ENCODE measurements at places on chromosomes 13 and 19.

DNA sequence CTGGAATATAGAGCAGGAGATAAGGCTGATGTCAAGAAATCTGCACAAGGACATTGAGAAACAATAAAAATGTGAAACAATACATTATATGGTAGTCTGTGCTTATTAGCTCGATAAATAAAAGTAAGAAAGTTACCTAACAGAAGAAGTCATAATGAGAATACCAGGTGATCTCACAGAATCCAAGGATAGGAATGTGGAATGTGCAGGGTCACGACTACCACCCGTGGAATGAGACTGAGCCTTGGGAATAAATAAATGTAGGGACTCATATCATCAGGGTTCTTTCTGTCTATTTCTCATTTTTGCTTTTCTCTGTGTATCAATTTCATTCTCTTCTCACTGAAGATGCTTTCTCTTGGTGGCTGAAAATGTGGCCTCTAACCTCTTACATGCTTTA, 26.0 kb upstream of the KBTBD7 start:
- no peak for DNase-seq

DNA sequence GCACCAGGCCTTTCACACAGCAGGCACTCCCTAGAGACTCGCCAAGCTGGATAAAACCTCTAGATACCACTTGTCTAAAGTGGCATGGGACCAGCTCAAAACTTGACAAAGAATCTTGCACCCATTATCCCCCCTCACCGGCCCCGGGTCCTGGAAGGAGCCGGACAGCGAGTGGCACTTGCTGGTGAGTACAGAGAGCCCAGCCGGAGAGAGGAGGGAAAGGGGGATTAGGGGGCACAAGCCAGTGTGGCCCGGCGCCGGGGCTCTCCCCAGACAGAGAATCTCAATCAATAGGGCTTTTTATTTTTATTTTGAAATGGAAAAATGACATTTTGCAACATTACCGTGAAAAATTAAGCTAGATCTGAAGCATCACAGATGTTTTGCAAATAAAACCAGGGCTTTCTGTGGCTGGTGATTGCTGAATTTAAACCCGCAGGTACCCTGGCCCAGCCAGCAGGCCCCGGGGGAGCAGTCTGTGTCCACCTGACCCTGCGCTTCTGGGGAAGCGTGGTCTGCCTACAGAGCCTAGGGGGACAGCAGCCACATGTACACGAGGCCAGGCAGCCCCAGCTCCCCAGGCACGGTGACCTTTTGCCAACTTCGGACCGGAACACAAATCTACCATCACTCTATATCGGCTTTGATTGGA, 10.0 kb upstream of the VSTM2B start:
- DNase-seq, result no peak

DNA sequence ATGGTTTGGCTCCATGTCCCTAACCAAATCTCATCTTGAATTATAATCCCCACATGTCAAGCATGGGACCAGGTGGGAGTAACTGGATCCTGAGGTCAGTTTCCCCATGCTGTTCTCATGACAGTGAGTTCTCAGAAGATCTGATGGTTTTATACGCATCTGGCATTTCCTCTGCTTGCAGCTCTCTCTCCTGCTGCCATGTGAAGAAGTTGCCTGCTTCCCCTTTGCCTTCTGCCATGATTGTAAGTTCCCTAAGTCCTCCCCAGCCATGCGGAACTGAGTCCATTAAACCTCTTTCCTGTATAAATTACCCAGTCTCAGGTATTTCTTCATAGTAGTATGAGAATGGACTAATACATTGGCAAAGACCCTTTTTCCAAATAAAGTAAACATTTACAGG, 96.8 kb downstream of the TSHZ3 start:
- no peak for DNase-seq

DNA sequence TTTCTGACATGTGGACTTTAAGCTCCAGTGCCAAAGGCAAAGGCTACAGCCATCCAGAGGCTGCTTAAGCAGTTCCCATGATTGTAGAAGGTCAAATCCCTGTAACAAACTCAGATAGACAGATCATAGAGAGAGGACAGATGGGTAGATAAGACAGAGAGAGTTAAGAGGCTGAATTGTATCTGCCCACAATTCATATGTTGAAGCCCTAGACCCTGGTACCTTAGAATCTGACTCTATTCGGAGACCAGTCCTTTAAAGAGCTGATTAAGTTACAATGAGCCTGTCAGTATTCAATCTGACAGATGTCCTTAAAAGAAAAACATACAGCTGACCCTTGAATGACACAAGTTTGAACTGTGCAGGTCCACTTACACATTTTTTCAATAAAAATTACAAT, 115.2 kb downstream of the RAP2A start:
- DNase-seq, result no peak

- no peak for DNase-seq
These were observed 80.7 kb upstream of the SLITRK5 start for GRCh38 chr13:87590518-87590917.

DNA sequence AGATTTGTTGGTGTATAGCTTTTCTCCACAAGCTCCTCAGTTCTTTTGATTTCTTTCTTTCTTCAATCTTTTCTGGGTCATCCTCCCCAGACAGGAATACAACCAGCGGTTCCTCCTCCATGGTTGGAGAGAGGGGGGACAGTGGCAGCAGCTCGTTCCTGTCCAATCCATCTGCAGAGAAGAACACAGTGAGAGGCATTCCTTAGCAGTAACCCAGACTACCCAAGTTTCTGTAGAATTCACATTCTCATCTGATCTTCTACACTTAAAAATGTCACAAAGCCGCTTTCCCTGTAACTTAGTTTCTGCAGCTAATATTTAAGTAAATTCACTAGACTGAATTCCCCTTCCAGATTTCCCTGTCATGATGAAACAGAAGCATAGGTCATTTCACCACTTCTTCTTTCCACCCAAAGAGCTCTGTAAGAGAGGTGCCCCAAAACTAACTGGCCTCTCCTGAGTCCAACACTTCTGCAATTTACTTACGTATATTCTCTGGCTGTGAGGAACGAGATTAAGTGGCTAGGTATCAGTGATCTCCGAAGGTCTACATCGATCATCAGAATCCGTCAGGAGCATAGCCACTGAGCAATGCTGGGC, 171.9 kb downstream of the TBC1D4 start:
- no peak for DNase-seq

DNA sequence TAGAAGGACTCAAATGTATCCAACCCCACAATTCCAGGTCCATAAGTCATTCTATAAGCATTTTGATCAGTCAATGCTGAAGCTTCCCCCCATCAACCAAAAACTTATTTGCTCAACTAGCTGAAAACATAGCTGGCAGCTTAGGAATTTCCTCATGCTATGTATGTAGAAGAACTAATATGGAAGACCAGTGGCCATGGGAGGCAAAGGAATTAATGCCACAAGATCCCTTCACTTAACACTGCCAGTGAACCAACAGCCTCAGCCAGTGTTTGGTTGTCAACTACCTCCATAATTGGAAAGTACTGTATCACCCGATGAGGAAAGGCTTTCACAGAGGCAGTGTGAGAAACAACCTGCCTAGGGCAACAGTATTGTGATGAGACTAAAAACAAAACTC, 105.4 kb downstream of the ZNF429 start:
- DNase-seq, result no peak

- DNase-seq, result no peak
These were observed 18.8 kb downstream of the FAM124A start for GRCh38 chr13:51240958-51241357.
